Thymus (tissue), 14 donors: ENCODE measurements at places on chromosomes 5 and 9.
A peak's percentile ranks its signal among the peaks of the same experiment; 100 is the strongest.

GRCh38 chr5:125277494-125278154 lies 531.2 kb upstream of the ZNF608 start:
- H3K4me3 ChIP-seq: no peak overlapping the region
- no peak for DNase-seq
- H3K27ac ChIP-seq: no peak overlapping the region
- no peaks in the 10 kb centered on the region for H3K4me1 ChIP-seq

DNA sequence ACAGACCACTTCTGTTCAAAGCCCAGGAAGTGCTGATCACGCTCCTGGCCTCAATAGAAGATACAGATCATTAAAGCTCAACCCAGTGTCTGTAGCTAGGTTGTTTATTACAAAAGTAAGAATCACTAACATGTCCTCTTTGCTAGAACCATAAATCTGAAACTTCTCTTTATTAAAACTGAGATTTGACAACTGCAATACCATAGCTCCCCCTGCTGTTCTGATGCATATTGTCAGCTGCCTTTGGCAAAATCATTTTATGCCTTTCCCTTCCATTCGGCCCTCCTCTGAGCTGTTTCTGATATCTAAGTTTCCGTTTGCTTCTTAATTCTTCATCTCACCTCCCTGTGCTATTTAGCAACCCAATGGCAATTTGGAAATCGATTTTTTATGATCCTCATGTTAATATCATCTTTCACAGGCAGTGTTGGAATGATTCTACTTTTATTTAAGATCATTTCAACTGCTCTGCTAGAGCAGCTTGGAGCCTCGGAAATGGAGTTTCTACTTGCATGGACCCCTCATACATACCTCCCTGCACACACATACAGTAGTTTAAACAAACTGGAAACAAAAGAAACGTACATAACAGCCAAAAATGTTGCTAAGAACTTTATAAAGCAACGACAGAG lies 998.8 kb downstream of the MAT2B start:
- H3K27me3 ChIP-seq: no peaks in the 10 kb centered on the region
- H3K4me1 ChIP-seq: no peaks in the 10 kb centered on the region
- DNase-seq: peak; percentile 15
- no peak overlapping the region for H3K27ac ChIP-seq
- no peaks in the 10 kb centered on the region for H3K36me3 ChIP-seq

DNA sequence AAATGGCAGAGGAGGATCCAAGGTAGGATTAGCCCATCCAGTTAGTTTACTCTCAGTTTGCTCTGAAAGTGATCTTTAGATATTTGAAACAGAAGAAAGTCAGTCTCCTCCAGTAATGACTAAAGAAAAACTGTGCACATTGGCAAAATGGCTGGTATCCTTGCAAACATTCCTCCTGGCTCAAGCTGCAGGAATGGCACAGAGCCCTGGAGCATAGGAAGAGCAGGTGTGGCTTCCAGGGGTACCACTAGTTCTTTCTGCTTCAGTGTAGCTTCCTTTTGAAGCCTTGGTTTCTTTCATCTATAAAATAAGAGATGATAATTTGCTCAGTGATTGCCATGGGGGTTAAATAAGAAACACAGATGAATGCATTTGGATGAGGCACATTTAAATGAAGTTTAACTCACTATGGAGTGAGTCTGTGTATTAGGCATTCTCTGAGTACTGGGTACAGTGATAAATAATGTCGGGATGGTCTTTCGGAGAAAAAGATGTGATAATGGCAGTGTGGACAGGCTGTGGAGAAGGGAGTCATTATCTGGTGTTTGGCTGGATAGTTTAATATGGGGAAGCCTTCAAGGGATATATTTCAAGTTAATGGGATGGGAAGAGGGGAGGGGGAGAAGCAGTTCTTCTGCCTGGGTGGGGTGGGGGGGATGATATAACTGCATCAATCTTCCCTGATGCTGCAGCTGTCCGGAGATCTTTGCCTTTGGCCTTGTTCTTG lies 217.3 kb upstream of the KLF4 start:
- no peak overlapping the region for H3K27ac ChIP-seq
- H3K4me3 ChIP-seq: no peak overlapping the region
- no peak for DNase-seq
- no peaks in the 10 kb centered on the region for H3K27me3 ChIP-seq
- no peaks in the 10 kb centered on the region for H3K36me3 ChIP-seq

DNA sequence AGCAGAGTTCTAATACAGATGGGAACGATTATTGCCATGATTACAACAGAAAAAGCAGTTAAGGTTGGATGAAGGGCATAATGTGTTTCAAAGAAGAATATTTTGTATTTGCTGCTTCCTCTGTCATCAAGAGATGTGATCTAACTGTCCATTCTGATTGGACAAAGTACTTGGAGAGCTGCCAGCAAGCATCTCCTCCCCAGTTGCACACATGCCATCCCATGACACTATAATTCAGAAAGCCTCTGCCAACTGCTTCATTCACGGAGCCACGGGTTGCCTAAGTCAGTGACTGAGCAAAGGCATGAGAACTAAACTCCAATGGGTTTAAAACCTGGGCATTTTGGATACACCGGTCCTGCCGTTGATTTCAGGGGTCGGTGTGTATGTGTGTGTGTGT lies 253.8 kb downstream of the CRB2 start:
- H3K4me3 ChIP-seq: no peak overlapping the region
- no peaks in the 10 kb centered on the region for H3K36me3 ChIP-seq
- H3K4me1 ChIP-seq: no peaks in the 10 kb centered on the region

DNA sequence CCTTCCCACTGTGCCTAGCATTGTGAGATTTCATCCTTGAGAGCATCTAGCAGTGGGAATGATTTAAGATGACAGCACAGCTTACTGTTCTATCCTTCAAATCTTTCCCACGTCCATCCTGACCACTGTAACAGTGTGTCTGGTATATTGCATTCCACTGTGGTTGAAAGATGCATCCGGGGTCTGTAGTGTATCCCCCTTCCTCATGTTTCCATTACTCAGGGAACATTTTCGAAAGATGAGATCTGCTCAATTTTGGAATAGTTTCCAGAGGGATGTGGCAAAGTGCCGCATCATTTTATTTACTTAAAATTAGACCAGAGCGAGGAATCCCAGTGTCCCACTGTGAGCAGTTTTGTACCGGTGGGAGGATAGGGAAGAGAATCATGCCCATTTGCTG lies 407.1 kb upstream of the PAPPA start:
- H3K36me3 ChIP-seq: no peaks in the 10 kb centered on the region
- H3K4me1 ChIP-seq: no peaks in the 10 kb centered on the region

DNA sequence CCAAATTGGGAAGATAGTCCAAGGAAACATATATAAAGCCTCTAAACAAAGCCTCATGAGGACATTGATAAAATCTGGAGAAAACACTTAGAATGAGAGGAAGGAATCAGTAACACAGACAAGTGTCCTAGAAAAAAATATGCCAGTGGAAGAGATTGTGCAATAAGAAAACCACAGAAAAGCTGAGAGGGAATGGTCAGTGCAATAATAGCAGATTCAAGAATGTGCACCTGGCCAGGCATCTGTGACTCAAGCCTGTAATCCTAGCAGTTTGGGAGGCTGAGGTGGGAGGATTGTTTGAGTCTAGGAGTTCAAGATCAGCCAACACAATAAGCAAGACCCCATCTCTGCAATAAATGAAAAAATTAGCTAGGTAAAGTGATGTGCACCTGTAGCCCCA lies 691.2 kb upstream of the CDH6 start:
- H3K4me3 ChIP-seq: no peak overlapping the region
- H3K27ac ChIP-seq: no peak overlapping the region
- no peak for DNase-seq
- H3K36me3 ChIP-seq: no peaks in the 10 kb centered on the region
- H3K27me3 ChIP-seq: no peaks in the 10 kb centered on the region
- H3K4me1 ChIP-seq: no peaks in the 10 kb centered on the region
